Stimulated activated CD8-positive, alpha-beta memory T cell treated with anti-CD3 and anti-CD28 coated beads, Interleukin-4, amount 100 ng/mL, for 1 hour (primary cell): ENCODE measurements at places on chromosomes 5 and 9.

DNA sequence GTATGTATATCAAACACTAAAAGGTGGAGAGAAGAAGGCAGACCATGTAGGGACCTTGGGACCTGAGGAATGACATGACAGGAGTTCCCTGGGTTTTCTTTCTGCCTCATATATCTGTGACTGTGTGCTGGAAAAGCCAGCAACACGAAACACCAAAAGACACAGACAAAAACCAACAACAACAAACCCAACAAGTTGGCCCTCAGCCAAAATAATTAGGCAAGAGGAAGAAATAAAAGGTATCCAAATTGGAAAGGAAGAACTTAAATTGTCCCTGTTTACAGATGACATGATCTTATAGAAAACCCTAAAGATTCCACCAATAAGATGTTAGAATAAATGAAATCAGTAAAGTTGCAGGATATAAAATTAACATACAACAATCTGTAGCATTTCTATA lies 21.7 kb downstream of the ABO start:
- DNase-seq = no peak

DNA sequence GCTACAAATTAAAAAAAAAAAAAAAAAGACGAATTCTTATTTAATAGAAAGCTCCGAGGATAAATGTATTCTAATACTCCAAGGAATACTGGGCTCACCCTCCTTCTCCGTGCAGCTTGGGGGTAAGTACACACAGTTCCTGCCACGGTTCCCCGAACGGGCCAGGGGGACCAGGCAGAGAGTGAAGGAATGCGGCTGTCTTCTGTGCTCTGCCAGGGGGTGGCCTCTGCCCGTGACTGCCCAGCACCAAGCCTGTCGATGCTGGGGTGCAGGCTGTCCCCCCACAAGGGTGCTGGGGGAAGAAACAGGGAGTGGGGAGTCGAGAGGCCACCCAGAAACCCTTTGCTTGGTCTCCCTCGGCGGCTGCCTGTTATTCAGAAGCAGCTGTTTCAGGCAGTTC lies 410.1 kb upstream of the IRX1 start:
- DNase-seq = no peak

GRCh38 chr9:137200311-137201204 lies at the start of gene TPRN:
TPRN (minus strand) TSS chr9:137200741; CDS start chr9:137200711, 30 bp downstream.
- DNase-seq = peak; percentile 95

GRCh38 chr5:38453506-38453905 lies 102.9 kb downstream of the LIFR start:
- DNase-seq = no peak

- DNase-seq = no peak
Observed at GRCh38 chr5:180046656-180047055, 24.9 kb downstream of the RNF130 start.

DNA sequence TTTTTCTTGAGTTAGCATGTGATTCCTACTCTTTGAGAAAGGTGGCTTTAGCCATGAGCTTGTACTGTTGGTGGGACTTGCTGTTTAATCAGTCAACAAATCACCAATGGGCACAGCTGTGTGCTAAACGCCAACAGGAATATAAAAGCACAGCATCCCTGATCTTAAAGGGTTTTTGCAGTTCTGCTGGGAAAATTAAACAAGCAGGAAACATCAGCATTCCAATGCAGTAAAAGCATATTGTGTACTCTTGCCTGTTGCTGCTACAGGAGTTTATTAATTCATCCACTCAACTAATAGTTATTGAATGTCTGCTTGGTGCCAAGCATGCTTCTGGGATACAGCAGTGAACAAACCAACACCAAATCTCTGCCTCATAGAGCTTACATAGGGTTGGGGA lies 27.4 kb upstream of the F2RL1 start:
- no peak for DNase-seq

DNA sequence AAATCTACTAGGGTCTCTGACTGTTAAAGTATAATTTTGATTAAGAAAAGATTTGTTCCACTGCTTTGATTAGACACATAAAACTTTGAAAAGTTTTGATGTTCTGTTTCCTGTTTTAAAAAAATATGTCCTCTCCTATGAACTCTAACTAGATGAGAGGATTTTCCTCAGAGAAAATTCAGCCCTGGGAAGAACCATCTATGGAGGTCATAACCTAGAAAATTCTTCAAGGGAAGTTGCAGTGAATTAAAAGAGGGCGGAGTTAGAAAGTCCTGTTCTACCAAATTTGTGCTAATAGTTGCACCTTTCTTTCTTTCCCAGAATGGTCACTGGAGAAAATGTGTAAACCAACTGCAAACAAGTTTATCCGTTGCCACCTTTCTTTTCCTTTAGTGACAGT lies 27.7 kb downstream of the PIK3R1 start:
- DNase-seq = no peak

GRCh38 chr9:116901260-116901659 lies 214.2 kb downstream of the TRIM32 start:
- DNase-seq = no peak

GRCh38 chr5:178368274-178368673 lies 135.7 kb upstream of the PHYKPL start:
- DNase-seq = no peak

DNA sequence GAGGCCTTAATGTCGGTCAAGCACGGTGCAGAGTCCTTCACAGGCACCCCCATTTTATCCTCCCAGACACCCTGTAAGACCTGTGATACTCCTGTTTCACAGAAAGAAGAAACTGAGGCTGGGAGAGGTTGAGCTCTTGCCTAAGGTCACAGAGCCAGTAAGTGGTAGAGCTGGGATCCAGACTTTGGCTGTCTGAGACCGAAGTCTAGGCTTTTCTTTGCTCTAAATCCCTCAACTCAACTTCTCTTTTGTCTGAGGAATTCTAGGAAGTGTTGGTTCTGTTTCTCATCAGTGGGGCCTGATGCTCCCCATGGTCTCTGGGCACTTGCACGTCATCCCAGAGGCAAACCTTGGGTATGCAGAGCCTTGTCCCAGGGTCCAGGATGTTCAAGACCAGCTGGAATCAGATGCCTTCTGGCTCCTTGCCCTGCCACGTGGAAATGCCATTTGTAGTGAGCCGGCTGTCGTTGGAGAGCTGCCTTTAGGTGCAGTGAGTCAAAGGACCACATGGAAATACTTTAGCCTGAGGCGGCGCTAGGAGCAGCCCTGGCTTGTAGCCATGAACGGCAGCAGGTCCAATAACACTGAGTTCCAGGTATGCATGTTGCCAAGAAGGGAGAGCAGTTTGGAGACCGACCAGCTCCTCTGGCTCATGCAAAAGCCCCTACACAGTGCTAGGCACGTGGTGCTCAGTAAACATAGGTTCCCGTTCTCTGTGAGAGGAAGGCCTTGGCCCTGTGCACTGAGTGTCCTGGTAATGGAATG lies 9.2 kb downstream of the DCANP1 start:
- DNase-seq = no peak

- no peak for DNase-seq
Observed at GRCh38 chr9:130450344-130451003, 5.7 kb downstream of the ASS1 start.

DNA sequence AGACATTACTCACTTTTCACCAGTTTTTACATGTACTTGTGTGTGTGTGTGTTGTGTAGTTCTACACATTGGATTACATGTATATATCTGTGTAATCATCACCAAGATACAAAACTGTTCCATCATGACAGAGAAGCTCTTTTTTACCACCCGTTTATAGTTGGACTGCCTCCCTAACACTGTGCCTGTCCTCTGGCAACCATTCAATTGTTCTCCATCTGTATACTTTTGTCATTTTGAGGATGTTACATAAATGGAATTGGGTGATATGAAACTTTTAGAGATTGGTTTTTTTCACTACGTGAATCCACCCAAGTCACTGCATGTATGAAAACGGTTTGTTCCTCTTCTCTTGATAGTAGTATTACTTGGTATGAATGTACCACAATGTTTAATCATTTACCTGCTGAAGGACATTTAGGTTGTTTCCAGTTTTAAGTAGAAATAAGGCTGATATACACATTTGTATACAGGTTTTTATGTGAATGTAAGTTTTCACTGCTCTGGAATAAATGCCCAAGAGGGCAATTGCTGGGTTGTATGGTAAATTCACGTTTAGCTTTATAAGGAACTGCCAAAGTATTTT lies 126.2 kb downstream of the MAPKAP1 start:
- DNase-seq = no peak

DNA sequence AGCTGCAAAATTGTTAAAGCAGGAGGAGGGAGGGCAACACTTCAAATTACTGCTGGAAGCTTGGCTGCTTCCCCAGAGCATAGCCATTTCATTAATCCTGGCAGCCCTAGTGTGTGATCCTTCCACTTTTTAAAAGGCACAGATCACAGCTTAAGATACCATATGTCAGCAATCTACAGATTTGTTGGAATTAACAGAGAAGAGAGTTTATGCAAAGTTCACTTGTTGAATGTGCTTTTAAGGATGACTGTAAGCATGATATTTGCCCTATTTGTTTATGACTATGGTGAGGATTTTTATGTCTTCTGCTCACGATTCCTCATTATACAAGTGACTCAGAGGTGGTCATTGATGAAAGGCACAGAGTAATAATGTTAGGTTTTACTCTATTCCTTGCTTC lies 156.0 kb upstream of the CDKN2B start:
- DNase-seq = no peak

DNA sequence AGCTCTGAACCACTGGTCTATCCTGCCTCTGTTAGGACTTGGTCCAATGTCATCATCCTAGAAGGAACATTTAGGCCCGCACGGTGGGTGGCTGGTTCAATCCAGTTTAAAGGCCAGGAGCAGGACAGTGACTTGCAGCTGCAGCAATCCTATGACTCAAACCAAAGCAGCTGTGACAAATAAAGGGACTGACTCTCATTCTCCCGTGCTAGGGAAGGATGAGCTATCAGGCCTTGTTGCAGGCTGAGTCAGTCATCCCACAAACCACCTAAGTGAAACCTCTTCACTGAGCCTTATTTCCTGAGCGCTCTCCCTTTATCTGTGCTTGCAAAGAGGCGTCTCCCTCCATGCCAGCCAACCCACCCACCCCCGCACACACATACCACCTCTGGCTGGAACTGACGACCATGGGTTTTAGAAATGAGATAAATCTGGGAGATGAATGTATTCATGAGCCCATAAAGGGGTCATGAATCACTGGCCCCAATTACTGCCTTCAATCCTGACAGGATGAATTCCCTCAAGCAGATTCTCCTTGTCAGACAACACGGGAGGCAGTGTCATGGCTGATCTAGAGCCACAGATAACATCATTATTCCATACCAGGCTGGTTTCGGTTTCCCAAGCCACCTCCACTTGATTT lies 93.4 kb downstream of the KCNIP1 start:
- DNase-seq = no peak

DNA sequence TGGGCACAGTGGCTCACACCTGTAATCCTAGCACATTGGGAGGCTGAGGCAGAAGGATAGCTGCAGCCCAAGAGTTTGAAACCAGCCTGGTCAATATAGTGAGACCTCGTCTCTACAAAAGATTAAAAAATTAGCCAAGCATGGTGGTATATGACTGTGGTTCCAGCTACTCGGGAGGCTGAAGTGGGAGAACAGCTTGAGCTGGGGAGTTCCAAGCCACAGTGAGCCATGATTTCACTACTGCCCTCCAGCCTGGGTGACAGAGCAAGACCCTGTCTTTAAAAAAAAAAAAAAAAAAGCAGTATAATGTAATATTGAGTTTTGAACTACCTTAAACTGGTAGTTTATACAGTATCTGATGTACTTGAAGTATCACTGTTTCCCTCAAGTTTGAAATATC lies 358.4 kb downstream of the EBF1 start:
- no peak for DNase-seq

DNA sequence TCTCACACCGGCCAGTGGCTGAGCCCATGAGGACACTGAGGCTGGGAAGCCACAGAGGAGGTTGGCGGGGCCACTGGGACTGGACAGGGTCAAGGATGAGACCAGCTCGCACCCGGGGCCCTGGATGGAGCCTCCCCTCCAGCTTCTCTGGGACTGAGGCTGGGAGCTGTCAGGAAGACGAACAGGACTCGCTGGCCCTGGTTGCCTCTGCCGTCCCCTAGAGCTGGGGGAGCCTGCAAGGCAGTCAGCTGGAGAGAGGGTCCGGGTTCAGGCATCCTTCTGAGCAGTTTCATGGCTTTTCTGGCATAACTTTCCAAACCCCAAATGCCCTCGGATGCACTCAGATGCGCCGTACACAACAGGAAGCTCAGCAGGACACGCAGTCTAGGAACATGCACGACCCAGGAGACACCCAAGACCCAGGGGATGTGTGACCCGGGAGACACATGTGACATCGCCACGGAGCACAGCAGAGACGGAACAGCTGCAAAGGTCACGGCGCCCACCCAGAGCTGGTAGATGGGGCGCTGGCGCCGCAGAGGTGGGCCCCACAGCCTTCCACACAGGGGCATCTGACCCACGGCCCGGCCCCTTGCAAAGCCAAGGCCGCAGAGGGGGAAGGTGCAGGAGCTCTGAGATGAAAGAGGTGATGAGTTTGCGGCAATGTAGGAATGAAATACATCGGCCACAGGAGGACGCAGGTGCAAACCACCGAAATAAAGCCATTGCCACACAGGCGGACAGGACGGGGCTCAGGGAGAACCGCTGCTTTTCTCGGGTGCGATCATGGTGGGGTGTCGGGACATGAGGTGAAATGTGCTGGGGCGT lies 17.1 kb downstream of the TPPP start:
- DNase-seq = no peak

GRCh38 chr9:28539434-28540070 lies 966.3 kb upstream of the C9orf72 start:
- DNase-seq = no peak

DNA sequence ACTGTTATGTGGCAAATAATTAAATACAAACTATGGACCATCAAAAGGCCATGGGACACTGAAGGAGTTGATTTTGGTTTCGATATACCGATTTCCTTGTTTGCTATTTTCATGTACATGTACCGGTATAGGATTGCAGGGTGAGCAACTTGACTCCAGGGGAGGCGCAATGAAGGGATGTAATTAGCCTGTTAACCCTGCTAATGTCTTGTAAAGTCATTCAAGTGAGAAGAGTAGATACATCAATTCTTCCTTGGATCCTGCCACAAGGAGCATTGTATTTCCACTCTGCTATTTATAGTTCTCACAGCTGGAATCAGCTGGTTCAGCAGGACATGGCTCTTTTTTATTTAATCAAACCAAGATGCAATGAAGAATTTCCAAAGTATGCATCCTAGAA lies 102.0 kb downstream of the STK32A start:
- no peak for DNase-seq

DNA sequence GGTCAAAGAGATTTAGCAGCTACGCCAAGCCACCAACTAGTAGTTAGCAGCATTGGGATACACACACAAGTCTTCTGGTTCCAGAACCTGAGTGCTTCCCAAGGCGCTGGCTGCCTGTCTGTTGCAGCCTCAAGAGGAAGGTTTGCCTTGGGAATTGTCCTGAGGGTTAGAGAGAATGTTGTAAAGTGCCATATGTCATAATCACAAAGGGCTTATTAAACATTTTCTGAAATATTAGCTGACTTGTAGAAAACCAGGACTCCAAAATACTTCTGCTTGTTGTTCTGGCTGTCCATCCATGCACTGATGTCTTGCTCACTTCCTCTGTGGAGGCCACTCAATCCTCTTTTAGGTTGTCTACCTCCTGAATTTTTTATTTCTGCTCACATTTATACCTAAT lies 46.3 kb downstream of the SLC36A1 start:
- DNase-seq = no peak
